Pons (tissue), 1 donor: ENCODE measurements at places on chromosomes 7 and 10.

DNA sequence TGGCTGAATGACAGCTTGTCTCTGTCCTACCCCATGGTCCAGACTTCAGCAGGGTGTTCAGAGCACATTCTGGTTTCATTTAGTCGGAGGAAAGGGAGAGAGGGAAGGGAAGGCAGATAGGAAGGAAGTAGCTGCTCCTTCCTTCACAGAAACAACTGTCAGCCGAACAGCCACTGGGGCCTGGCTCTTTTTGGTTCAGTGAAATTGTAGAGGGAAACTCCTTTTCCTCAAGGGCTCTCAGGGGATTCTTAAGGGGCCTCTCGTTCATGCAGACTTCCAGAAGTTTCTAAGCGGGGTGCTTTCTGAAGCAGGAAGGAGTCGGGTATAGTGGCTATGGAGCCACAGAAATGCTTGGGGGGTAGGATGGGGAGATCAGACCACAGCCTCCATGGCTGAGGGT is 56.4 kb downstream of the TLL2 start:
- no peak for DNase-seq

DNA sequence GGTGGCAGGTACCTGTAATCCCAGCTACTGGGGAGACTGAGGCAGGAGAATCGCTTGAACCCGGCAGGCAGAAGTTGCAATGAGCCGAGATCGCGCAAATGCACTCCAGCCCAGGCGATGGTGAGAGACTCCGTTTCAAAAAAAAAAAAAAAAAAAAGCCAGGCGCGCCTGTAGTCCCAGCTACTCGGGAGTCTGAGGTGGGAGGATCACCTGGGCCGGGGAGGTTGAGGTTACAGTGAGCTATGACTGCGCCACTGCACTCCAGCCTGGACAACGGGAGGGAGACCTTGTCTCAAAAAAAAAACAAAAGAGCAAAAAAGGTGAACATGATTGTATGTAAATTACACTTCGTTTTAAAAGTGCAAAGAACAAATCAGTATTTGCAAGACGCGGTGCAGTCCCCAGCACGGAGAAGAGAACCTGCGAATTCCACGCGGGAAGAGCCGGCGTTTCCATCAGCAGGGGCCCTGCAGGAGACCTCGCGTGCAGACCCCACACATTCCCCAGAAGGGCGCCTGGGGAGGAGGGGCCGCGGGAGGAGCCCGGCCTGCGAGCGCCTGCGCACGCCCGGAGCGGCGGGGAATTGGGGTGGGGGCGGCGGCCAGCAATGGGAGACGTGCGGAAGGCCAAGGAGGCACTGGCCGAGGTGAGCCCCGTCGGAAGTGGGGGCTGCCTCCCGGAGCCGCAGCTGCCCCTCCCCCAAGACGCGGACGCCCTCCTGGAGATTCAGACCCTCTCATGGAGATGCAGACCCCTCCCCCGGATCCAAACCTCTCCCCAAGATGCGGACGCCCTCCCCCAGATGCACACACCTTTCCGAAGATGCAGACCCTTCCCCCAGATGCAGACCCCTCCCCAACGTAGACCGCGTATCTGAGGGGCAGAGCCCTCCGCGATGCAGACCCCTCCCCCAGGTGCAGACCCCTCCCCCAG is 16.7 kb upstream of the SUN1 start:
- no peak for DNase-seq

DNA sequence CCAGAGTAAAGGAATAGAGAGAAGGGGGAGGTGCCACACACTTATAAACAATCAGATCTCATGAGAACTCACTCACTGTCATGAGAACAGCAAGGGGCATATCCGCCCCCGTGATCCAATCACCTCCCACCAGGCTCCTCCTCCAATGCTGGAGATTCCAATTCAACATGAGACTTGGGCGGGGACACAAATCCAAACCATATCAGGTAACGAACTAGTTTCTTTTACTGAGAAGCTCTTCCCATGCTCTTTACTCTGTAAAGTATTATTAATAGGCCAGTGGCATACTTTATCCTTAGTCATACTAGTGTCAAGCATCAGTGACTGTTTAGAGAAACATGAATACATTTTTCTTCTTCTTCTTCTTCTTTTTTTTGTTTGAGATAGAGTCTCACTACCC is 39.4 kb upstream of the ZNF488 start:
- DNase-seq: no peak

DNA sequence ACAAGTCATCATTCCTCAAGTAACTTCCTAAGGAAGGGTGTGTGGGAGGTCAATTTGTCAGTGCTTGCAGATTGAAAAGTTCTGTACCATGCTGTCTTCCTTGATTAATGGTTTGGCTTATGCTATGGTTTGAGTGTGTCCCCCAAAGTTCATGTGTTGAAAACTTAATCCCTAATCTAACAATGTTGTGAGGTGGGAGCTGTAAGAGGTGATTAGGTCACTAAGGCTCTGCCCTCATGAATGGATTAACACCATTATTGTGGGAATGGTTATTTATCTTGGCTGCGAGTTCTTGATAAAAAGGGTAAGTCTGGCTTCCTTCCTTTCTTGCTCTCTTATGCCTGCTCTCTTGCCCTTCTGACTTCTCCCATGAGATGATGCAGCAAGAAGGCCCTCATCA is 29.3 kb upstream of the TMEM229A start:
- DNase-seq: no peak

DNA sequence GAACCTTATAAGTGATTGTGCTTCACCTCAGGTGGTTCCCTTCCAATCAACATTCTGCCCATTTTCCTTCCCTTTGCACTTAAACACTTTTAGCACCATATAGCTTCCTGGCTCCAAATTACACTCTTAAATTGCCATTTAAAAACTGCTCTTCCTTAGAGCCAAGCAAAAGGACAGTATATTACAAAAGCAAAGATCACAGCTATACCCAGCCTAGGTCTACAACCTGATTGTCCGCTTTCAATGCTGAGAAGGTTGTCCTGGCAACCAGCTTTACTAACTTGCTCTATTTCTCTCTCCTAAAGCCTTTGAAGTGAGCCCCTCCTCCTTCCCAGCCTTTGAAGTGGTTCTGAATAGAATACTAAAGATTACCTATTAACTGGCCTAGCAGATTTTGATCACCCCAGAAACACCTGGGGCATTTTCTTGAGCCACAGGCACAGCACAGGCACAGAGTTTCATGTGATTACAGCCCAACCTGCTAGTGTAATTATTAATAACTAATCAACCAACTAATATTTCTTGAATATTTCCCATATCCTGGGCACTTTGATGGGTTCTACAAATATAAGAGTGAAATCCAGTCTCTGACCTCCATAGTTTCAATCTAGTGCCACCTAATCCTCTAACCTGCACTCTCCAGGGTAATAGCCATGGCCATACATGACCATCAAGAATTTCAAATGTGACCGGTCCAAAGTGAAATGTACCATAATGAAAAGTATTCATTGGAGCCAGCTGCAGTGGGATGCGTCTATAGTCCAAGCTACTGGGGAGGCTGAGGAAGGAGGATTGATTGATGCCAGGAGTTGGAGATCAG is 63.6 kb upstream of the TRIM24 start:
- no peak for DNase-seq

GRCh38 chr10:122375679-122376160 is 1.2 kb downstream of the PLEKHA1 start:
- peak; percentile 59 for DNase-seq

DNA sequence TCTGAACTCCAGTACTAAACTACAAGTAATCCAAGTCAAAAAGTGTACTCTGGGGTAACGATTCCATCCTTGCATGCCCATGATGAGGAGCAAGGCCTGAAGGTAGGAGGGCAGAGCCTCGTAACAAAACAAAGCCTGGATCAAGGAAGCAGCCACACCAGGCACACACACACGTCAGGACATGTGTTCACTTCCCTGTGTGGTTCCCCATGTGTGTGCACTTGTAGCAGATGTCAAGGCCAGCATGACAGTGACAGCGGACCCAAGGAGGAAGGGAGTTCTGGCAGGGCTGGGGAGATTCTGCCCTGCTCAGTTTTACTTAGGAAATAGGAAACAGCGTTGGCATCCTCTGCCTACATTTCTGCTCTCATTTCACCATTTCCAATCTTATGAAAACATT is 92.8 kb downstream of the ALOX5 start:
- no peak for DNase-seq

DNA sequence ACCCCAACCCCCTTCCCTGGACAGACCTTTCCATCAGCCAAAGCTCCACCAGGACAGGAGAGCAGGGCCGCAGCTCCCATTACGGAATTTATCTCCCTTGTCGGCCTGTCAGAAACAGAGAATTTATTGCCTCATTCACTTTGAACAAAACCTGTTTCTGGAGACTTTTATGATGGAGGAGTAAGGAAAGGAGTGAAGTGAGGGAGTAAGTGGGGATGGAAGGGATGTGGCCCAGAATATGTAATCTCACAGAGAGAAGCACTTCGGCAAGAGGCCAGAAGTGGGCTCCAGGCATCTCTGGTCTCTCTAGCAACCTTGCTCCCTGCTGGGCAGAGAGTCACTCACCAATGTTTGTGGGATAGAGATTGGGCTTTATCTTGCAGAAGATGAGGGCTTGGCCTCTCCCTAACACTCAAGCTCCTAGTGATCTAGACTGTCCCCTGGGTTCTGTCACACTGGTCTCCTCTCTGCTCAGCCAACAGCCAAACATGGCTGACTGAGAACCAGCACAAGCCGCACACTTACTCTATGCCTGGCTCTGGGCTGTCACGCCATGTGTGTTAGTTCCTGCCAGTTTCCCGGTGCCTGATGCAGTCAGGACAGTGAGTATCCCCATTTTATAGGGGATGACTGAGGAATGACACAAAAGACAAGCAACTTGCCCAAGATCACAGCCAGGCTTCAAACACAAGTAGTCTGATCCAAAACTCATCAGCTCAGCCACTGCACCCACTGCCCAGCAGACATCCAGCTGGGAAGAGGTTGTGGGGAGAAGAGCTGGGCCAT is 149.4 kb upstream of the ZMIZ1 start:
- DNase-seq: no peak

GRCh38 chr10:102646610-102647442 is 2.5 kb downstream of the TRIM8 start:
- peak; percentile 57 for DNase-seq

DNA sequence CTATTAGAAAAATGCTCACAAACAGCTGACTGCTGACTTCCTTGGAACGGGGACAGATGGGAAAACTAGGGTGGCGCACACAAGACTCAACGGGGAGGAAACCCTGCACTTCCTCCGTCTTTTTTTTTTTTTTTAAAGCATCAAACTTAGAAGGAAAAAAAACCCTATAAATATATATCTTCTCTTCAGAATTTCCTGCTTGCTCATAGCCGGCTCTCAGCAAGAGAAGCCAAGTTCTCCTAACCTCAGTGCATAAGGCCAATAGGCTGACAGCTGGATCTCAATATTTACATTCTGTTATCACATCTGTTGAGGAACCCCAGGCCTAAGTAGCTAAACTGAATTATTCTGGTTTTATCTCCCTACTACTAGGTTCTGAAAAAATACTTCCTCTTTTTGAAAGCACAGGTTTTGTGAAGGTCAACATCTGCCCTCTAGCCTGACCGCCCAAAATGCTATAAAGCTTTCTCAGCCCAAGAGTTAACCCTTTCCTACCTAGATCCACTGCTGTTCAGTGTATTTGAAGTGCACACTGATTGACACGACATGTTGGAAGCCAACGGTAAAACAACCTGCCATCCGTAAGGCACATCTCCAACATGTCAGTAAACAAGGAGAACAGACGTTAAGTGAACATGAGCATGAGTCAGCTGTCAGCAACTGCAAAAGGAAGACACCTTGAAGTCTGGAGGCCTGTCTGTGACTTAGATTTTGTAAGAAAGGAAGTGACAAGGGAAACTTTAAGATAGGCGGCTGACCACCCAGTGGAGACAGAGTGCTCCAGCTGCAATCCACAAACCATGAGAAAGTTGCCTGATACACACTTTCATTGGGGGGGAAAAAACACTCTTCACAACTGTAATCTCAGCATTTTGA is 83.8 kb downstream of the EBLN1 start:
- DNase-seq: no peak

GRCh38 chr10:107031931-107032699 is 132.4 kb downstream of the SORCS1 start:
- DNase-seq: no peak

GRCh38 chr10:17780727-17781126 is 28.4 kb upstream of the MRC1 start:
- no peak for DNase-seq

- DNase-seq: no peak
Measured at GRCh38 chr7:68444042-68444441, 1154.2 kb upstream of the AUTS2 start.

DNA sequence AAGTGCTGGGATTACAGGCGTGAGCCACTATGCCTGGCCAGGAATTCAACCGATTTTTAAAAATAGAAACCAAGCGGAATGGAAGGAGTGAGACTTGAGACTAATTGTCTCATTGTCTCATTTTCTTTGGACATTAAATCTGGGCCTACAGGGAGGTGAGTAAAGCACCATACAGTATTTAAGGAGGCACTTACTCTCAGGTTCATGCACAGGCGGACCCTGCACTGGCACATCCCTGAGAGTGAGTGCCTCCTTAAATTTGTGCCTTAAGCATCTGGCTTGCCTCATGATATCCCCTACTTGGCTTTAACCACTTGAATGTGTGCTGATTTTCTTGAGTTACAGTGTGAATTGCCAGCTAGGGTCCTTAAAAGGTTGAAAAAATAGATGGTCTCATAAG is 10.6 kb downstream of the UBE3C start:
- no peak for DNase-seq

DNA sequence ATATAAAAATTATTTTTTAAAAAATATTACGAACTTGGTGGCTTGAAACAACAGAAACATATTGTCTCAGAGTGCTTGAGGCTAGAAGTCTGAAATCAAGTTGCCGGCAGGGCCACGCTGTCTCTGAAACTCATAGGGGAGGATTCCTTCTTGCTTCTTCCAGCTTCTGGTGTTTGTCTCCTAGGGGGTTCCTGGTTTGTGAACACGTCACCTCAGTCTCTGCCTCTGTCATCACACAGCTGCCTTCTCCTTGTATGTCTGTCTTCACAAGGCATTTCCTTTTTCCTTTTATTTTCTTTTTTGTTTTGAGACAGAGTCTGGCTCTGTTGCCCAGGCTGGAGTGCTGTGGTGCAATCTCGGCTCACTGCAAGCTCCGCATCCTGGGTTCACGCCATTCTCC is 12.7 kb upstream of the SNX8 start:
- no peak for DNase-seq

DNA sequence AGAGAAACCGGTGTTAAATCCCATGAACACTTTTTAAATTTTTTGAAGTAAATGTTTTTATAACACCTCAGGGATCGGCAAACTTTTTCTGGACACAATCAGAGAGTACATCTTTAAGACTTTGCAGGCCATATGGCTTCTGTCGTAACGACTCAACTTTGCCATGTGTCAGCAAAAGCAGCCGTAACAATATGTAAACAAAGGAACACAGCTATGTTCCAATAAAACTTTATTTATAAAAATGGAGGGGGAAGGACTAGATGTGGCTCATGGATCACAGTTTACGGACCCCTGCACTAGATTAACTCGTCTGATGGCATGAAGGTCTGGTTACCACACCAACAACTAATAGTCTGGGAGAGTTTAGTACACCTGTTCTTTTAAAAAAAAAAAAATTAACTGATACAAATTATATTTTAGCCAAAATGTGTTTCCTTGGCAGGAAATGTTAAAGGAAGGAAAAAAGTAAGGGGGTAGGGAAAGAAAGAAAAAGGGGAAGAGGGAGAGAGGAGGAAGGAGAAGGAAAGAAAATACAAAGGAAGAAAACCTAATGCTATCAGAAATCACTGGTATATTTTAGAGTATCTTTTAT is 50.2 kb downstream of the ABI1 start:
- no peak for DNase-seq
